ENCODE measurements at places on chromosomes 1 and 21.

GRCh38 chr1:80418134-80418533, 1382.6 kb upstream of the ADGRL2 start:
- DNase-seq = no peak

GRCh38 chr1:20602851-20603450, 14.1 kb downstream of the CDA start:
- DNase-seq = no peak

DNA sequence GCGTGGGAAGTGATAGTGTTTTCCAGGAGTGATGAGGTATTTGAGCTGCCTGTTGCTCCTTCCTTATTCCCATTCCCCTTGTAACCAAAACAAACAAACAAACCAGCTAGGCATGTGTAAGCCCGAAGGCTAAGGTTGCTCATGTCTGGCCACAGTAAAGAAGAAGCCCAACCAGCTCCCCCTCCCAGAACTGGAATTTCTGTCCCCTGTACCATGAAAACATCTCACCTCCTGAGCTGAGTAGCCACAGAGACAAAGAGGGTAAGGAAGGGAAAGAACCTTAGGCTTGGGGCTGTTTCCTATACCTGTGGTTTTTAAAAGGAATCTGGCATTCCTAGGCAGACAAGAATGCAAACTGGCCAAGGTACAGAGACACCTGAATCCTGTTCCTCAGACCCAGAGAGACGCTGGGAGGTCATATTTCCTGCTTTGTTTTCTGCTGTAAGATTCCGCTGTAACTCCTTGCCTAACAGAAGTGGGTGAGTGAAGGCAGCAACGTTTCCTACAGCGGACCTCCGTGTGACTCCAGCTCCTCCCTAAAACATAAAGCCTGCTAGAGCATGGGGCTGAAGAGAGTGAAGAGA, 41.7 kb upstream of the RAB4A start:
- no peak for DNase-seq

GRCh38 chr1:175563236-175563895, 180.0 kb downstream of the TNR start:
- DNase-seq = no peak

DNA sequence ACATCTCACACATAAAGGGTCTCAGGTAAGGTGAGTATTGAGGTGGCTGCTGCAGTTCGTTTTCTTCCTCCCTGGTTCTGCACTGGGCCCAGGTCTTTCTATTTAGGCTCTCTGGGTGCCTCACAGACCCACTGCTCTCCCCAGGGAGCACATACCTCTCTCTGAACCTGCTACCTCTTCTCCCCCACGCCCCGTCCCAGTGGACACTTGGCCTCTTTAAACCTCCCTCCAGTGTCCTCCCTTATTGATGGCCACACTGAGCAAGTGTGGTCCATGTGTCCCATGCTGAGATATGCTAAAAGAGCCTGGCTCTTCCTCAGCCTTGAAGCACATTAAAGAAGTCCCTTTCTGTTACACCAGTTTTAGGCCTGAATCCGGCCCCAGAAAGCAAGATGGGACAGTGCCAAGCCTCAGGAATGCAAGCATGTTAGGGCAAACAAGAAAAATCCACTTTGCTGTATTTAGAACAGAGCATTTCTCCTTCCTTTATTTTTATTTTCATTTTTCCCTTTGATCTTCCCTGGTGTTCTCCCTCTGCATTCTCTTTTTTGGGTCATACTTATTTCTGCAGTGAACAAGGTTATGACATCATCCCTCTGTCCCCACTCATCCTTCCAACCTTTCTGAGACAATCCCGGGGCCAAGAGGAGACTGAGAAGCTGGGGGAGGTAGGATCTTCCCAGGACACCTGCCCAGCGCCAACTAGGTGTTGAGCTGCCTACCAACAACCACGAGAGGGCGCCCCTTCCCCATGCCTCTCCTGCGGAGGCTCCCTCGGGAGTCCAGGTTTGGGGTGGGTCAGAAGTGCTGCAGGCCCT, 5.0 kb upstream of the CHI3L2 start:
- DNase-seq = peak; percentile 64

GRCh38 chr1:110541906-110542395, 23.0 kb upstream of the KCNA10 start:
- no peak for DNase-seq

- no peak for DNase-seq
Measured at GRCh38 chr1:171084091-171084490, 6.6 kb upstream of the FMO3 start.
